Vagina (tissue), 2 donors: ENCODE measurements at places on chromosomes 16 and 17.

GRCh38 chr17:1813088-1813487 is 16.6 kb downstream of the SMYD4 start:
- no peak for DNase-seq

DNA sequence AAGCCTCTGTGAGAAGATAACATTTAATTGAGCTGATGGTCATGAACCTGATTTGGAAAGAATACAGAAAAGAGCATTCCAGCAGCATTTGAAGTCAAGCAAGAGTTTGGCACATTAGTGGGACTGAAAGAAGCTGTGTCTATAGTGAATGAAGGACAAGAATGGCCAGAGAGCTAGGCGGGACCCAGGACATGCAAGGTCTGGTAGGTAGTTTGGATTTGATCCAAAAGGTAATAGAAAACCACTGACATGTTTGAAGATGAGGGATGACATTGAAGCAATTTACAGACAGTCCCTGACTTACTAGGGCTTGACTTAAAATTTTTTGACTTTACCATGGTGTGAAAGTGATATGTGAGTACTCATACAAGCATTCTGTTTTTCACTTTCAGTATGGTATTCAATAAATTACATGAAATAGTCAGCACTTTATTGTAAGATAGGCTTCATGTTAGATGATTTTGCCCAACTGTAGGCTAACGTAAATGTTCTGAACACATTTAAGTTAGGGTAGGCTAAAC is 7.6 kb downstream of the CYB5B start:
- DNase-seq, result no peak

GRCh38 chr16:21060027-21060510 is 90.6 kb downstream of the DNAH3 start:
- no peak for DNase-seq

GRCh38 chr17:63387656-63388340 is 58.3 kb downstream of the CYB561 start:
- DNase-seq, result no peak

- DNase-seq, result no peak
These were observed 108.8 kb upstream of the HSBP1 start for GRCh38 chr16:83698964-83699363.

GRCh38 chr17:58632324-58633314 is 59.2 kb downstream of the TEX14 start:
- no peak for DNase-seq

DNA sequence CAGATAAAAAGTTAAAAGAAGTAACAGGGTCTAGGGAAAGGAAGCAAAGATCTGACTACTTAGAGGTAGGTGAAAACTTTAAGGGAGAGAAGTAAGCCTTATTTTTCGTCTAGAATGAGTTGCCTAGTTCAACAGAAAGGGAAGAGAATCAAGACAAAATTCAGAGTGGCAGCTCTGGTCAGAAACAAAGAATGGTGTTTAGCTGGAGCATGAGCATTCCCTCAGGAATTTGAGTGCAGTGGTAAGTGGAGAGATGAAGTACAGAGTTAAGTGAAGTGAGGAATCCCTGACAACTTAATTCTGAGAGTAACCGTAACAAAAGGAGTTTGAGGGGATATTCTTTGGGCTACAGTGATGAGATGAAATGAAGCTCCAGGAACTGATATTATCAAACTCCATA is 11.5 kb downstream of the SMG6 start:
- no peak for DNase-seq

GRCh38 chr17:17235212-17236174 is 1.5 kb downstream of the FLCN start:
- DNase-seq, result no peak

GRCh38 chr16:22813948-22814710 is at the start of gene HS3ST2:
HS3ST2 (plus strand) TSS chr16:22814162; CDS start chr16:22814611, 449 bp downstream.
- DNase-seq, result no peak

- no peak for DNase-seq
These were observed 2.5 kb downstream of the RANBP10 start for GRCh38 chr16:67803894-67804293.

DNA sequence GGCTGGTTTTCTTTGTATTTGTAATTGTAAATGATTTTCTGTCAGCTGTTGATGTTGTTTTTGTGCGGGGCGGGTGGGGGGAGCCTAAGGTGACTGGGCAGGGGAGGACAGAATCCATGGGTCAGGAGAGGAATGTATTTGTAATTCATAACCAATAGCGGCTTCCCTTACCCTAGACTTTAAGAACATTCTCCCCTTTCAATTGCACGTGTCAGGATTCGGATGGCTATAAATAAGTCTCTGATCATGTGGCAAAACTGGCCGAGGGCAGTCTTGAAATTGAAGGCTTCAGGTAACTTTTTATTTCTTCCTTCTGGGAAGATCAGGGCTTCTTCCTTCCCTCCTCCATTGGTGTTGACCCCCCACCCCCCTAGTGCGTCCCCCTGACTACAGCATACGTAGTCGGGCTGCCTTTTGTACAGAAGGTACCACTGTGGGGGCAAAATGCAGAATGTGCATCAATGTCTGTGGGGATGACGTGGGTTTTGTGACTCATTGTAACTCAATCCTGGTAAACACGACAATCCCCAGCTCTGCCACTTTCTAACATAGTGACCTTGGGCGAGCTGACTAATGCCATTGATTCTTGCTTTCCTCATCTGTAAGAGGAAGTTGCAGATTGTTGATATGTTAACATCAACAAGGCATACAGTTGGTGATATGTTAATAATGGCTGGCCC is 16.2 kb downstream of the MARCHF10 start:
- no peak for DNase-seq

- DNase-seq, result peak; percentile 74
These were observed 25.5 kb upstream of the MAP3K14 start for GRCh38 chr17:45342306-45342705.

DNA sequence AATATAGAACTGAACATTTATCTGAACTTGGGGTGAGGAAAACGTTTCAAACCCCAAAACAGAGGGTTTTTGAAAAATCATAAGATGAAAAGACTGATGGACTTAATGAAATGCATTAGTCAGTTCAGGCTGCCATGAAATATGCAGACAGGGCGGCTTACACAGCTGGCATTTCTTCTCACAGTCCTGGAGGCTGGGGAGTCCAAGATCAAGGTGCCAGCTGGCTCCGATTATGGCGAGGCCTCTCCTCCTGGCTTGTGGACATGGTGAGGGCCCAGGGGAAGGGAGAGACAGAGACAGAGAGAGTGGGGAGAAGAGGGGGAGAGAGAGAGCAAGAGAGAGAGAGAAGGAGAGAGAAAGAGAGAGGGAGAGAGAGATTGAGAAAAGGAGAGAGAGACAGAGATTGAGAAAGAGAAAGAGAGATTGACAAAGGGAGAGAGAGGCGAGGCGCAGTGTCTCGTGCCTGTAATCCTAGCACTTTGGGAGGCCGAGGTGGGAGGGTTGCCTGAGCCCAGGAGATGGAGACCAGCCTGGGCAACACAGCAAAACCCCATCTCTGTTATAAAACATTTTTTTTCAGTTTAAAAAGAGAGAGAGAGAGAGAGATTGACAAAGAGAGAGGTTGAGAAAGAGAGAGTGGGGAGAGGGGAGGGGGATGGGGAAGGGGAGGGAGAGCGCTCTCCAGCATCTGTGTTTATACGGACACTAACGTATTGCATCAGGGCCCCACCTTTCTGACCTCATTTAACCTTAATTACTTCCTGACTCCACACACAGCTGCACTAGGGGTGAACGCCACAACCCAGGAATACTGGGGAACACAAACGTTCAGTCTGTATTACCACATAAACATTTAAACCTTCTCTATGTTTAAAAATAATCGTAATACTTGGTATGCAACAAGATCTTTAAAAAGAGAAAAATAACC is 24.6 kb upstream of the RPH3AL start:
- DNase-seq, result no peak

GRCh38 chr16:50286681-50287080 is 20.3 kb downstream of the ADCY7 start:
- DNase-seq, result no peak

- DNase-seq, result no peak
These were observed 562.0 kb upstream of the GOT2 start for GRCh38 chr16:59295993-59296736.

DNA sequence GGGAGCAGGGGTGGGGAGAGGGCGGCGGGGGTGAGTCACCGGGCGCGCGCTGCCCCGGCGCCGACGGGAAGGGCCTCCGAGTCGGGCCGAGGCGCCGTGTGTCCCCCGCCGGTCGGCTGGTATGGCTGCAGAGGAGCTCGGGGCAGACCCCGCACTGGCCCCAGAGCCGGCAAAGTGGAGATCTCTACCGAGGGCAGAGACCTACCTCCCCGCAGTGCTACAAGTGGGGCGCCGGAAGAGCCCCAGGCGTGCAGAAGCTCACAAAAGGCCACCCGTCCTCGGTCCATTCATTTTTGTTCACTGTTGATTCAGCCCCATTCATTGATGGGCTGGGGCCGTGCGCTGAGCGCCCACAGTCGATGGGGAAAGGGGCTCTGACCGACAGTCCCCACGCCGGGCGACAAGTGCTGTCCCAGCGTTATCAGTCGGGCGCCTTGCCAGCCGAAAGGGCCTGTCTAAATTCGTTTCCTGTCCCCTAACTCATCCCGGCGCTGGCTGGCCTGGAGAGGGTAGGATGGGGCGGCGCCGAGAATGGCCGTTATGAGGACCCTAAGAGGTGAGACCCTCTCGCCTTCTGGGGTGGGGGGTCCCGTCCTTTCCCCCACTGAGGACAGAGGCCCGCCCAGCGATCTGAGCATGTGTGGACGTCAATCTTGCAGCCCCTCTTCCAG is 709 bp upstream of the ENO3 start:
- DNase-seq, result no peak

- no peak for DNase-seq
These were observed 109.6 kb upstream of the GOT2 start for GRCh38 chr16:58843675-58844074.

GRCh38 chr17:42179335-42179734 is 1.6 kb downstream of the KCNH4 start:
- DNase-seq, result no peak

DNA sequence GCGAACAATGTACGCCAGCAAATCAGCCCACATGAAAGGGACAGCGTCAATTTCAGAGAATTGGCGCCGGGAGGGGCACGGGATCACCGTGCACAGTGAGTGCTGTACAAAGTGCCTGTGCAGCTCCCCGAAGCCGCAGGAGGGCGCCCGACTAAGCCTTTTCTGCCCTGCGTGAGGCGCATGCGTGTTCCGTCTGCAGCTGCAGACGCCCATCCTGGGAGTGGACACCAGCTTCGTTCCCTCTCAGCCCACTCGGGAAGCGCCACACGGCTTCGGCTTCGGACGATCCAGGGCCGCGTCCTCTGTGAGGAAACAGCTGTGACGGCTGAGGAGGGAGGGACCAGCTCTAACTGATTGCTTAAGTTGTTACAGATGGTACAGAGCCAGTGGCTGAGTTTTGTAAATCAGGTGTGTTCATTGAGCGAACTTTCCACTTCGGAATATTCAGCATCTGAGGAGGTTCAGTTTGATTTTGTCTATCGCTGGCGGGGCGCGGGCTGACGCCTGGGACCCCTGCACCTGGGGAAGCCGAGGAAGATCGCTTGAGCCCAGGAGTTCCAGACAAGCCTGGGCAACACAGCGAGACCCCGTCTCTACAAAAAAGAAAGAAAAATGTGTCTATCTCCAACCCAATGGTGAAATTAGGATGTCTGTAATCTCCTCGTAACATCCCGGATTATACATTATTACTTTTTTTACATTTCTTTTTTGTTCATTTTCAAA is 15.4 kb upstream of the ZNF287 start:
- no peak for DNase-seq

DNA sequence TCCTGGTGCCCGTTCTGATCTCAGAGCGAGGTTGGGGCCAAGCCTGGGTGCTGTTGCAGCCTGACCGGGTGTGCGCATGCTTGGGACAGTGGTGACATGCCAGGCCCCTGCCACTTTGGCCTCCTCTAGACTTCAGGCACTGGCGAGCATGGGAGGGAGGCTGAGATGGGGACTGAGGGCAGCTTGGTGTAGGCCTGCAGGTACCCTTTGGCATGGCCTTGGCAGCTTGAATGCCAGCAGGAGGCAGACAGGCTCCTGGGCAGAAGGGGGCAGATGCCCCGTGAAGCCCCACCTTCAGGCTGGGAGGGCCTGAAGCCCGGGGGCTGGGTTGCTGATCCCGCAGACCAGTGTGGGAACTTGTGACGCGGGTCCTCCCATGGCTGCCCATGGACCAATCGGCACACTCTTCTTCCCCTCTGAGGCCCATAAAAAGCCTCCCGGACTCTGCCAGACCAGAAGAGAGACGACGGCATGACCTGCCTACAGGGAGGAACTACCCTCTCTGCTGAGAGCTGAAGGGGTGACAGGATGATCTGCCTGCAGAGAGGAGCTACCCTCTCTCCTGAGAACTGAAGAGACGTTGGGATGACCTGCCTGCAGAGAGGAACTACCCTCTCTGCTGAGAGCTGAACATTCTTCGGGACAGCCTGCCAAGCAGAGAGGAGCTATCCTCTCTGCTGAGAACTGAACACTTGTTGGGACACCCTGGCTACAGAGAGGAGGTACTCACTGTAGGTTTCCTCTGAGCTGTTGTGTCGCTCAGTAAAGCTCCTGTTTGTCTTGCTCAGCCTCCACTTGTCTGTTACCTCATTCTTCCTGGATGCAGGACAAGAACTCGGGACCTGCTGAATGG is 17.5 kb downstream of the RHOT1 start:
- DNase-seq, result no peak

DNA sequence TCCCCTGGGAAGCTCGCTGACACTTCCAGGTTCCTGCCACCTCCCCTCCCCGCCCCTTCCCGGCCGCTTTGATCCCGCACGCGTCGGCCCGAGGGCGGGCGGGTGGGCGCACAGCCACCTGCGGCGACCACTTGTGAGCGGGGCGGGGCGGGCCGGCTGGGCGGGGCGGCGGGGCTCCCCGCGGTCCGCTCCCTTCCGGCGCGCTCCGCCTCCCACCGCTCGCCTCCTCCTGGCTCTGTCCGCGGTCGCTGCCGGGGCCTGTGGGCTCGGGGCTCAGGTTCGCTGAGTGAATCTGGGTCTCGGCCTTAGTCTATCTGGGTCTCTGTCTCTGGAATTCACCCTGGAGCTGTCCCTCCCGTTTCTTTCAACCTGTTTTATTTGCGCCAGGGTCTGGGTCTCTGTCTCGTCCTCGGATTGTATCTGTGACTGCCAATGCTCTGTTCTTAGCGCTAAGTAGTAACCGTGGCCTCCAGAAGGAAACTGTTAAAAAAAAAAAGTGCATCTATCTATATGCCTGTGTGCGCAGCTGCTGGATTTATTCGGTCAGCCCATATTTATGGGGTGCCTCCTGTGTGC is 2.7 kb upstream of the HES7 start:
- DNase-seq, result no peak

GRCh38 chr16:27098366-27099049 is 31.8 kb downstream of the C16orf82 start:
- peak; percentile 67 for DNase-seq
